ENCODE measurements at places on chromosomes 2 and 18. TPM values are rescaled to one million over a fixed set of nuclear protein-coding genes. Genes with fewer than 3 reads are reported as not detected.

- DNase-seq, result no peak
- no peak overlapping the region for H3K4me3 ChIP-seq
- no peak overlapping the region for H3K27ac ChIP-seq
These were observed 83.5 kb downstream of the MYL12B start for GRCh38 chr18:3345452-3345851.

DNA sequence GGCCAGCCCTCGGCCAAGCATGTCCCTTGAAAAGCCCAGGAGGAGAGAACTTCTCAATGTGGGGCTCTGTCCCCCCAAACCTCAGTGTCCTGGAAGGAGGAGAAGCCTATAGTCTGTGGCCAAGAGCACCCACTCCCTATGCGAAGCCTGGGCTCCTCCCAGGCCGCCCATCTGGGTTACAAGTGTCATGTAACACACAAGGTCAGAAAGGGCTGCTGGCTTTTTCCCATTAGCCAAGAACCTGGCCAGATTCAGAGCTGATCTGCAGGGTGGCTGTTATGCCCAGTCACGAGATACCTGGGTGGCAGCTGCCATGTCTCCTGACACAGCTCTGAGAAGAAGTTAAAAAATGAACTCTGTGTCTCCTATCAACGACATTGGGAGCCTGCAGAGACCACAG is 170.7 kb downstream of the TNS1 start:
- H3K36me3 ChIP-seq, result no peaks in the 10 kb centered on the region
- no peaks in the 10 kb centered on the region for H3K4me1 ChIP-seq
- H3K4me3 ChIP-seq, result no peak overlapping the region
- no peak for DNase-seq

GPC1 gene
- total RNA-seq, result 0.64 TPM

HEATR5B gene
- 14.5 TPM for total RNA-seq

STPG4 gene
- not detected for total RNA-seq

ASPRV1 gene
- total RNA-seq, result 0.74 TPM

CTNNA2 gene
- not detected for total RNA-seq
